Caco-2 (cell line): ENCODE measurements at places on chromosomes 5 and 9.

GRCh38 chr5:143564417-143564816 lies 160.9 kb upstream of the NR3C1 start:
- no peak for DNase-seq

DNA sequence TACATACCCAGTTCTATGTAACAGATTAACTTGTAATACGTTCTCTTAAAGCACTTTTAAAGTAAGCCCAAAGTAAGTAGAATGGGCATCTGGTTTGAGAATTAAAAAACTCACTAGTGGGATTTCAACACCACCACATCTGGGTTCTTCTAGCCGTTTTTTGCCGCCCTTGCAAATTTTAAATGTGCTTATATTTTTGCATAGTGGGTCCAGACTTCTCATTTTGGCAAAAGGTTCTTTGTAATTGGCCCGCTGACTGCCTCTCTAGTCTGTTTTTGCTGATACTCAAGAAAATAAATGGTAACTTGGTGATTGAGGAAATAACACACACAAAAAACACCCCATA lies 582 bp upstream of the FBXO4 start:
- DNase-seq = no peak

DNA sequence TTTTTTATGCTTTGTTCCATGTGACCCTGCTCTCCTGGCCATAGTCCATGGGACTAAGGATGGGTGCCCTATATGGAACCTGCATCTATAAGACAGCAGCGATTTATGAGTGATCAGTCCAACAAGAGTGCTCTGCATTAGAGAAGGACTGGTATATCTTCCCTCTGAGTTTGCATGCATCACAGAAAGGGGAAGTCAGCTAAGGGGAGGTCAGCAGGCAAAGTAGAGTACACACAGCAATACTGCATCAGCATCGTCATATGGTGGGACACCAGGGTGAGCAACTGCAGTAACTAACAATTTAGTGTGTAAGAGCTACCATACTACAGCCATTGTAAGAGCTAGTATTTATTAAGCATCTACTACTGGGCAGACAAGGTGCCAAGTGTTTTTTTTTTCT lies 311.3 kb downstream of the NDUFS4 start:
- no peak for DNase-seq

DNA sequence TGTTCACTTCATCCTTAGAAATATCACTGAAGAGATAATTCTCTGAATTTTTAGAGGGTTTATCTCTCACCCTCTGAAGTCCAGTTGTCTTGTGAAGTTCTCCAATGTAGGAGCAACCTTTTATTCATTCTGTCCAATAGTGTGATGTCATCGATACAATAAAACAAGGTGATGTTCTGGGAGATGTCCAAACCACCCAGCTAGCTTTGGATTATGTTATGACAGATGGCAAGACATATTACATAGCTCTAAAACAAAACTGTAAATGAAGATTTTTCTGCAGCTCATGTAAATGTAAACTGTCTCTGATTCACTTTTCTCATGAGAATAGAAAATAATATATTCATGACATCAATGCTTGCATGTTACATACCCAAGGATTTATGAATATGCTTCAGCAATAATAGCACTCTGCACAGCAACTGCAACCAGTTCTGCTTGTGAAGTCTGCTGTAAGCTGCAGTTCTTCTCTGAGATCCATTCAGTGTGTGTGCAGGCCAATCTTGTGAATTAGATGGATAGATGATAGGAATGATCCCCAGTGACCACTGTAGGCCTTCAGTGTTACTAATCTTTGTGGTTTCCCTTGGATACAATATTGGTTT lies 172.6 kb upstream of the CDH12 start:
- no peak for DNase-seq

- DNase-seq = no peak
Measured at GRCh38 chr5:126925482-126925881, 104.9 kb downstream of the MARCHF3 start.

GRCh38 chr9:128912270-128912853 lies 8.4 kb upstream of the PHYHD1 start:
- peak; percentile 52 for DNase-seq

DNA sequence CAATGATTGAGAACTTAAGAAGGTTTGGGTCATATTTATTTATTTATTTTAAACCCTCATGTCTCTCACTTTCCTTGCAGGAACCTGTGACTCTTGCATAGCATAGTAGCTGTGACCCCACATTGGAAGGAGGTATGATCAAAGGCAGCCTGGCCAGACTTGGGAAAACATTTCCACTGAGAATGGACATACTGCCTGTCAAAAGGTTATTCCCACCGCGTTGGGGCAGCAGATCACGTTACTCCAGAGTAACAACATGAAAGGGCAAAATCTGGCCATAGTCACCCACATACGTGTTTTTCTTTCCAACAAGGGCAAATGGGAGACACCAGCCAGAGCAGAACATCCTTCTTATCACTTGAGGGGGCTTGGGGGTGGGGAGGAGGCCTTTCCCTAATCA lies 95.7 kb downstream of the ARL15 start:
- DNase-seq = no peak

GRCh38 chr9:83956086-83956435 lies 24.0 kb downstream of the HNRNPK start:
- no peak for DNase-seq

GRCh38 chr5:129172580-129172979 lies 78.0 kb downstream of the ISOC1 start:
- no peak for DNase-seq

DNA sequence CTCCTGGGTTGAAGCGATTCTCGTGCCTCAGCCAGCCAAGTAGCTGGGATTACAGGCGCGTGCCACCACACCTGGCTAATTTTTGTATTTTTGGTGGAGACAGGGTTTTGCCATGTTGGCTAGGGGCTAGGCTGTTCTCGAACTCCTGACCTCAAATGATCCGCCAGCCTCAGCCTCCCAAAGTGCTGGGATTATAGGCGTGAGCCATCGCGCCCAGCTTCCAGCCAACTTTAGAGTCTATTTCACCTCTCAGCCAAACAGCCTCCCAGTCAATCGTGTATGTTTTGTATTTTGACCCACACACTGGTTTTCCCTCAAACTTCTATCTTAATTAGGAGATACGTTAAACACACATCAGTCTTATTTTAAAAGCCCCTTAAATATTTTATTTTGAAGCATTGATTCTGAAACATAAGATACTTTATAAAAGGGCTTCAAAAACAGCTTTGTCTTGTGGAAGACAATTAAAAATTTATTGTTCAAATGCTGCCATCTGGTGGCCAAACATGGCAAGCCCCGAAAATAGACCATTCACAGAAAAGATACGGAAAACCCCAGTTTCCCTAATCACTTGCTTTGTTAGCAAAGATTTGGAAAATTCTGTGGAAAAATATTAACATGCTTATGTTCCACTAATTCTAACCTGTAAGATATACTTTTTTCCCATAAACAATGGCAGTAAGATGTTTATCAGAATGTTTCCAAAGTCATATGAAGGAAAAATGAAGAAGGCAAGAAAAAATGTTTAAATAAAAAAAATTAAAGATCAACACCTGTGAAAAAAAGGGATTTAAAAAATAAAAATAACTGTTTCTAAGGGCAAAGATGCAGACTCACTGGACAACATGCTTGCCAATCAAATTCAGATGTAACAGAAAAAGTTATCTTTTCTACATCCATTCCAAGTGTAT lies 33.1 kb downstream of the APTX start:
- no peak for DNase-seq

DNA sequence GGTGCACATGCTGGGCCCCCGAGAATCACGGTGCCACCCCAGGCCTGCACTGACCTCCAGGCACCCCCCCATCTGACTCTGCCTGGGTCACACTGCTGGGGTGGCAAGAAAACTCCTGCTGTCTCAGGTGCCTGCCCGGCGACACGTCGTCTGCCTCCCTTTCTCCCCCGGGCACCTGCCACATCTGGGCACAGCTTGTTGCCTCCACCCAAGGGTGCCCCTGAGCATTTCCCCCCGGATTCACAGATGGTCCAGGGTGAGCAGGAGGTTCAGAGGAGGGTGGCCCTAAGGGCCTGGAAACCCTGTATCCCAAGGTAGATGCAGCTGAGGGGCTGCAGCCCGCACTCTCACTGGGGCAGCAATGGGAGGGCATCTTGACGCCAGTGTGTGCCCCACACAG lies 14.9 kb upstream of the QSOX2 start:
- no peak for DNase-seq

GRCh38 chr9:125272697-125273096 lies 11.1 kb downstream of the GAPVD1 start:
- peak; percentile 86 for DNase-seq

- no peak for DNase-seq
Measured at GRCh38 chr5:95083606-95084005, 201.3 kb downstream of the MCTP1 start.

DNA sequence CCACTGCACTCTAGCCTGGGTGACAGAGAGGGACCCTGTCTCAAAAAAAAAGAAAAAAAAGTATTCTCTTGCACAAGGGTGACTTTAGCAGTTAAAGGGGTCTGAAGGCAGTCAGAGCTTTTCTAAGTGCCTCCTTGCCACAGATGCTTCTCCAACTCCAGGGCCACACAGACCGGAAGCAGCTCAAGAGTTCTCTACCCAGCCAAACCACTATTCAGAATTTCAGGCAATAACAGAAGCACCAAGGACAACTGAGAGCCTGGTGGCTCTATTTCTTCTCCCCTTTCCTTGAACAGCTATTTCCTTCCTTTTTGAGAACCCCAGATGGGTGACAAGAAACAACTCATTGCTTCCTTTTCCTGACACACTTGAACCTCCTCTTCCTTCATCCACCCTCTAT lies 2.2 kb downstream of the FAM219A start:
- no peak for DNase-seq

DNA sequence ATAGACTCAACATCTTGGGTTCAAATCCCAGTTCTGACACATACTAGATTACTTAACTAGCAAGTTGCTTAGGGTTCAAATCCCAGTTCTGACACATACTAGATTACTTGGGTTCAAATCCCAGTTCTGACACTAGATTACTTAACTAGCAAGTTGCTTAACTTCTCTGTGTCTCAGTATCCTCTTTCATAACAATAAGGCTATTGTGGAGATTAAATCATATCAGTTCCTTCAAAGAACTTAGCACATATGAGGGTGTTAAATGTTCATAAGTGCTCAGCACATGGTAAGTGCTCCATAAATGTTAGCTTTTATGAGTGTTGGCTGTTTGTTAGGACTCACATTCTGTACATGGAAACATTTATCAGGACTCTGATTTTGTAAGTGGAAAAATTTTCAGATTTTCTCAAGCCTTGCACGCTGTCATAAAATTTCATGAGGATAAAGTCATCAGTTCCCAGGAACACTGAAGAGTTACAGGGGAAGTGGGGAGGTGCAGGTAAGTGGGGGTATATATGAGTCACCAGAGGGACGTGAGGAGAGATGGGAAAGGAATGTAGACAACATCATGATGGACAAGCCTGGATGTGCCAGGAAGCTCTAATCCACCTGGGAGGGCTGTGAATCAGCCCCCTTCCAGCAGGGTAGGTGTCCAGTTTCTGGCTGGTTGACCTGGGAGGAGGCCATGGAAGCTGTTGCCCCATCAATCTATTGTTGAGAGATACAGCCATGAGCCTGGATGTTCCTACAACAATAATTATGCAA lies 532.2 kb upstream of the WWC1 start:
- DNase-seq = no peak

DNA sequence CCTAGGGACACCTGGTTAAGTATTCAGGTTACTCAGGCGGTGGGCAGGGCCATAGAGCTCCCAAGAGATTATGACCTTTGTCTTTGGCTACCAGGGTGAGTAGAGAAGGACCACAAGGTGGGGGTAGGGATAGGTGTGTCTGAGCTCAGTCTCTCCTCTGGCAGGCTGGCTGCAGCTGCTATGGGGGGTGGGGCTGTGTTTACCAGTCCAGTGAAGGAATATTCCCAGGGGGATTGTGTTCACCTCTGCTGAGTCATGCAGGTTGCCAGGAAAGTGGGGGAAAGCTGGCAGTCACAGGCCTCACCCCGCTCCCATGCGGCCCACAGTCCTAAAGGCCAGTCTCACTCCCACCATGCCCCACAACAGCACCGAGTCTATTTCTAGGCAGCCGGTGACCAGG lies 53.6 kb upstream of the POU5F2 start:
- no peak for DNase-seq

DNA sequence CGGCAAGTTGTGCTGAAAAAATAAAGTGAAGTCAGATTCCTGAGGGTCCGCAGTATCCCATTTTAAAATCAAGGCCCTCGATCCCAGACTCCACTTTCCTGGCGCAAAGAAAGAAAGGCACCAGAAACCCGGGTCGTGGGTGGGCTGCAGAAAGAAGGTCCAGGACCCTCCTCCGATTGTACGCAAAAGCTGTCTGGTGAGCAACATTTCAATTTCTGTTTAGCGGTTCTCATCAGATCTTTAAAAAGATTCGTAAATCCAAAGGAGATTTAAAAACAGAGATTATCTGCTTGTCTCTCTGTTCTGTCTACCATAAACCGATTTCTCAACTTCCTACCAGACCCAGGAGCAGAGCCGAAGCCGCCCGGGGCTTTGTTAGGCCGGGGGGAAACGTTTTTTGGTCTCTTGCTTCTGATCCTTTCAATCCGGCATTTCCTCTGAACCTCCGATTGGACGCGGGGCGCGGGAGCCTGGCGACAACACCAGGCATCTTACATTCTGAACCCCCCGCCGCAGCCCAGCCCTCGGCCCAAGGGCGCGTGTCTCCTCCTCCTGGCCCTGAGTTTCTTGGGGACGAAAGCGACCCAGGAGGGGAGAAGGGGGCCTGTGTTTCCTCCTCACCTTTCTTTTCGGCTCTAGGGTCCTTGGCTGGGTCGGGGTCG lies 746 bp downstream of the NKX2-5 start:
- no peak for DNase-seq

- DNase-seq = no peak
Measured at GRCh38 chr9:114968671-114969070, 38.3 kb upstream of the TNFSF8 start.

GRCh38 chr5:51225789-51226742 lies 157.2 kb upstream of the ISL1 start:
- peak; percentile 60 for DNase-seq

- DNase-seq = no peak
Measured at GRCh38 chr9:120718316-120718715, 4.0 kb upstream of the MEGF9 start.

- DNase-seq = peak; percentile 67
Measured at GRCh38 chr5:175809531-175810121, 61.8 kb upstream of the CPLX2 start.

DNA sequence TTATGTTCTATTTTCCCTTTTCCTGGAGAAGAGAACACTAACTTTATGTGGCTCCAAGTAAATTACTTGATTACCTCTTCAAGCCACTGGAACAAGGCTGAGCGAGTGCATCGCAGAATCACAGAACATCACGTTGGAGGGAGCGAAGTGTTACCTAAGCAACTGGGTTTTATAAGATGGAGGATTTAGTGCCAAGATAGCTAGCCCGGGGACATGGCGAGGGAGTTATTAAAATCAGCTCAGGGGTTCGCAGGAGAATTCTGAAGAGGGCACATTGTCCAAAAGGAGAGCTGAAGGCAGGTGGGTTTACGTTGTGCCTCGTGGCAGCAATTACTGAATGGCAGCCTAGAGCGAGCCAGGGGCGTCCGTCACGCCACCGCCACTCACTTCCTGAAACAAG lies 563.2 kb upstream of the ADAMTS16 start:
- DNase-seq = no peak
